ENCODE measurements at places on chromosomes 12 and 14.

DNA sequence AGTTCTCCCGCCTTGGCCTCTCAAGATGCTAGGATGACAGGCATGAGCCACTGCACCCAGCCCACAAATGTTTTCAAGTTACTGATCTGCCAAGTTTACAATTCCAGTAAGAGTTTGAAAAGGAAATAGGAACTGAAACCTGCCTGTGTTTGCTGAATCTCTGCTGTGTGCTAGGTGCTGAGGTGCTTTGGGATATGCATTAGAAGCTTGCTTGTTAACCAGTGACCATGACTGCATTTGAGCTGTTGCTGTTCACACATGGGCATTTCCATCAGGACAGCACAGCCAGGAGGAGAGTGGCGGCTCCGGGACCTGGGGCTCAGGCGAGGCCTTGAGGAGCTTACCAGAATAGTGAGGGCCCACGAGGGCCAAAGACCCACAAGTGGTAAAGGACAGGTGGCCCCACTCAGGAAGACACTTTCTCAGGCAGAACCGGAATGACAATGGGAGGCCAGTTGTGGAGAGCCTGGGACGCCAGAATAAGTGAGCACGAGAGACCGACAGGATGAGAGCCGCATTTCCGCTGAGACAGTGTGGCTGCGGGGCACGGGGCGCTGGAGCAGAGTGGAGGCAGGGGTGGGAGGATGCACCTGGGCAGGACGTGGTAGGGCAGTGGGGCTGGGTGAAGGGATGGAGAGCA lies 54.5 kb upstream of the MMP17 start:
- peak; percentile 20 for DNase-seq

DNA sequence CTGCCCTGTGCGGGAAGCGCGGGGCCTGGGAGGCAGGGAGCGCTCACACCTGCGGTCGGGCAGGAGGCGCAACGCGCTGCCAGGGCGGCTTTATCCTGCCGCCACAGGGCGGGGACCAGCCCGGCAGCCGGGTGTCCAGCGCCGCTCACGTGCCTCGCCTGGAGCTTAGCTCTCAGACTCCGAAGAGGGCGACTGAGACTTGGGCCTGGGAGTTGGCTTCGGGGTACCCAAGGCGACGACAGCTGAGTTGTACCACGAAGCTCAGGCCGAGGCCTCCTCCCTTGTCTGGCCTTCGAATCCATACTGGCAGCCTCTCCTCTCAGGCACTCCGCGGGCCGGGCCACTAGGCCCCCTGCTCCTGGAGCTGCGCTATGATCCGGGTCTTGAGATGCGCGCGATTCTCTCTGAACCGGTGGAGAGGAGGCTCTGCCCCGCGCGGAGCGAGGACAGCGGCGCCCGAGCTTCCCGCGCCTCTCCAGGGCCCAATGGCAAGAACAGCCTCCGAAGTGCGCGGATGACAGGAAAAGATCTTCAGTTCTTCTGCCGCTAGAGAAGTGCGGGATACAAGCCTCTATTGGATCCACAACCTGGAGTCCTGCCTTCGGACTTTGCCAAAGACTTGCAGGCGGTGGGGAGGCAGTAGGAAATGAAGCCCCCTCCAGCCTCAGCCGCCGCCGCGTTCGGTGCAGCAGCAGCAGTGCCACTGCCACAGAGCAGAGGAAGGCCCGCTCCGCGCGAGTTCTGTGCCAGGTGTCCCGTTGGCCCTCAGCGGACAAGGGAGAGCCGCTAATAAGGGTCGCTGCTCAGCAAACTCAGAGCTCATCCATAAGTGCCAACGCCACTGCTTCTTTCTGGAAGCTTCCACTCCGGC lies 6.8 kb downstream of the SIX1 start:
- DNase-seq, result no peak

GRCh38 chr12:85849344-85849743 lies 13.1 kb upstream of the RASSF9 start:
- DNase-seq, result no peak

DNA sequence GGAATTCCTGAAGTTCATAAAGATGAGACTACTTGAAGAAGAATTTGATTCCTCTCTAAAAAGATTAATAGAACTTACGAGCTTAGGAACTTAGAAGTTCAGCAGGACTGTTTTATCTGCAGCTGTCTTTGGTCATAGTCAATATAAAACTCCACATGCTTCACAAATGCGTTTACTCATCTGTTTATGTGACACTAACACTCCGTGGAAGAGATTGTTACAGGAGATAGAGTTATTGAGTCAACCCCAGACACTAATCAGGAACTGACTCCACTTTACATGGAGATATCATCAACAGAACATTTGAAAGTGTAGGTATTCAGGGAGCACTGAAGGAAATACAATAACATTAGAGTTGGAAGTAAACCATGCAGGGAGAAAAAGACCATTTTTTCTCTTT lies 92.8 kb downstream of the LRFN5 start:
- no peak for DNase-seq

DNA sequence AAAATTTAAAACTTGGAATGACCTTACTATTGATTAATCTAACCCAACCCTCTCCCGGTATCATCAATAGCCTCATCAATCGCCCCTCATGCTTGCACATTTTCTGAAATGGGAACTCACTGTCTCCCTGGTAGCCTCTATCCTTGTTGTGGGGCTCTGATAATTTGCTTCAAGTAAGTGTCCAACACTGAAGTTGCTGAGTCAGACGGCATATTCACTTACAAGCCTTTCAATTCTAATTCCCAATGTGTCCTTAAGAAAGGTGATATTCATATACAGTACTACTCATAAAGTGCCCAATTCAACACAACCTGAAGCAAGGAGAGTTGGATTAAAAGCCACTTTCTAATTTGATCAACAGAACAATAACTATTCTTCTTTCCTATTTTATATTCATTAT lies 1146.1 kb upstream of the TMEM132C start:
- DNase-seq, result no peak

GRCh38 chr12:85448548-85449139 lies 168.6 kb downstream of the ALX1 start:
- DNase-seq, result no peak

- DNase-seq, result no peak
Measured at GRCh38 chr12:10171973-10172728, at the start of gene OLR1. Gene OLR1 (minus strand): TSS chr12:10172132. CDS start chr12:10172077, 55 bp downstream.

DNA sequence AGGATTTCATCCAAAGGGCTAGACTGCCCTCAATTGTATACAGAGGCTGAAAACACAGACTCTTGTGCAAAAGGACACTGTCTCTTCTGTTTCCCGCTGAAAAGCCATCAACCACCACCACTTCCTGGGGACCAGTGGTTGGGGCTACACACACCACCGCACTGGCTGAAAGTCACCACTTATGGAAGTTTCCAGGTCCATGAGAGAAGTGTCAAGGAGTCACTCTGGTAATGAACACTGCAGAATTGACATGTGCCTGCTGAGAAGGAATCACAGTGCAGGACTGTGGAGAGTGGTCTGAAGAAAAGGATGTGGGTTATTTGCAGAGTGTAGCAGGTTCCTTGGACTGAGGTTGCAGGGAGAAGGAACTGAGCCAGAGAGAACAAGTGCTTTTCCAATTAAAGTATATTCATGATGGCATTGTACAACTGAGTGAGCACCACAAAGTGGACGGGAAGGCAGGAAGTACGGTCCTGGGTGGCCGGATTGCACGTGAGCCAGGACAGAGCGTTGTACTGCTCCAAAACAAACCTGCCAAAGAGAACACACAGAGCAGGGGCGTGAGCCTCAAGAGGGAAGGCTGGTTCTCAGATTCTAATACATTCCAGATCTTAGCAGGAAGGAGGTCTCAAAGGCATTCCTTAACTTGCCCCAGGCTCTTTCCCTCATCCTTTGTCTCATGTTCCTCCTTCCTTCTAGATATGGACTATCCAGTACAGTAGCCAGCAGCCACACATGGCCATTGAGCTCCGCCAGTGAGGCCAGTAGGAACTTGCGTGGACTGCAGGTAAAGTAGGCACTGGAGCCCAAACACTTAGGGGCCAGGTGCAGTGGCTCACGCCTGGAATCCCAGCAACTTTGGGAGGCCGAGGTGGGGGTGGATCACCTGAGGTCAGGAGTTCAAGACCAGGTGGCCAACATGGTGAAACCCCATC lies 316.4 kb downstream of the MED13L start:
- DNase-seq, result no peak

DNA sequence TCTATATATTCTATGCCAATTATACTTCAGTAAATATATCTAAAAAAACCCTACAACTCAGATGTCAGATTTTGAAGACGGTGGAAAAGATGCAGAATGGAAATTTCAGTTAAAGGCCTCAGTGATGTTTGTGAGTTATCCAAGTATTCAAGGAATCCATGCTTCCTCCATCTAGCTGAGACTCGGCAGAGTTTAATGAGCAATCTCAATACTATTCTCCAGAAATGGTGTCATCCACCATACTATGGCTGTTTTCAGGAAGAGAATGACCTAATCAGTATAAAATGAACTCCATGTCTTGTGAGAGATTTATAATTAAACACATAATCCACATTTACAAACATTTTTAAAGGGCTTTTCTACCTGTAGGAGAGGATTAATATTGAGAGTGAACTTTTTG lies 66.0 kb downstream of the KLHL28 start:
- DNase-seq, result no peak

- DNase-seq, result peak; percentile 22
Measured at GRCh38 chr14:81990312-81990761, 456.7 kb upstream of the SEL1L start.

DNA sequence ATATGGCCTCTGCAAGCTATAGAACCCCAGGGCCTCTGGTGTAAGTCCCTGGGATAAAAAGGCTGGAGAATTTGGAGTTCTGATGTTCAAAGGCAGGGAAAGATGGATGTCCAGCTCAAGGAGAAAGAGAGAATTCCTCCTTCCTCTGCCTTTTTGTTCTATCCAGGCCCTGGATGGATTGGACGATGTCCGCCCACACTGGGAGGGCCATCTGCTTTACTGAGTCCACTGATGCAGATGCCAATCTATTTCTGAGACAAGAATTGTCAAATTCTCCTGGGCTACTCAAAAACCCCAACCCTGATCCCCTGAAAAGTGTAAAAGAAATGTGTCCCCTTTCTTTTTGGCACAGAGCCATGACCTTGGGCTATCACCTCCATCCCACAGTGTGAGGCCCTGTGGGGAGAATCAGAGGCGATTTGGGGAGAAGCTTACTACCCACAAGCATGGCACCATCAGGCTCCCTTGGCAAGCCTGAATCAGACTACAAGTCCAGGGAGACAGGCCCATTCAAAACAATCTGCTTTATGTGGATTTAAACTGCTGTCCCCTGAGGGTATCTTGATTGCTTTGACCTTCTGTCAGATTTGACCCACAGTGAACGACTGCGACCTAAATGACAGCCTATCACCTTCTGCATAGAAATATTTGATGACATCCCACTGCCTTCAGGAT lies 334.0 kb downstream of the NUAK1 start:
- DNase-seq, result no peak

GRCh38 chr14:94680862-94681288 lies 68.7 kb downstream of the SERPINA3 start:
- DNase-seq, result no peak

- DNase-seq, result peak; percentile 68
Measured at GRCh38 chr12:47860279-47860841, 40.7 kb upstream of the HDAC7 start.

GRCh38 chr14:100488057-100488456 lies 99.2 kb downstream of the BEGAIN start:
- DNase-seq, result no peak

- no peak for DNase-seq
Measured at GRCh38 chr14:76324133-76324532, 51.8 kb upstream of the ESRRB start.

- DNase-seq, result no peak
Measured at GRCh38 chr12:3256103-3256631, 179.0 kb downstream of the TSPAN9 start.

DNA sequence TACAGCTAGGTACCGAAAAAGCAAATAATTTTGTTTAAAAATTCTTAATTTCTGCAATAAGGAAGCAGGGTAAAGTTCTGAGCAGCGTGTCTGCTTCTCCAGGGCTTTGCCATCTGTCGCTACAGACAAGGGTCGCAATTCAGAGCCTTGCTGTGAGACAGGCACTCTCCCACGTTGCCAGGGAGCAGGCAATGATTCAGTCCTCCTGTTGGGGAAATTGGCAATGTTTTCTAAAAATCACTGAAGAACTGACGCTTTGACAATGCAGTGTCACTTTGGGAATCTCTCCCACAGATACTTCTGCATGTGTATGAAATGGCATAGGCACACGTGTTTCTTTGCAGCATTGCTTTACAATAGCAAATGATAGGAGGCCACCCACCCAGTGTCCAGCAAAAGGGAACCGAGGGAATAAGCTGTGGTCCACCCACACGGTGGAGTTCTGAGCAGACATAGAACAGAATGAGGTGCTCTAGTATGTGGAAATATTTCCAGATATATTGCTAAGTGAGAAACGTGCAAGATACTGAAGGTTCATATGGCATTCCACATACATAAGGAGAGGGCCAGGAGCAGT lies 16.0 kb upstream of the HIP1R start:
- DNase-seq, result no peak

DNA sequence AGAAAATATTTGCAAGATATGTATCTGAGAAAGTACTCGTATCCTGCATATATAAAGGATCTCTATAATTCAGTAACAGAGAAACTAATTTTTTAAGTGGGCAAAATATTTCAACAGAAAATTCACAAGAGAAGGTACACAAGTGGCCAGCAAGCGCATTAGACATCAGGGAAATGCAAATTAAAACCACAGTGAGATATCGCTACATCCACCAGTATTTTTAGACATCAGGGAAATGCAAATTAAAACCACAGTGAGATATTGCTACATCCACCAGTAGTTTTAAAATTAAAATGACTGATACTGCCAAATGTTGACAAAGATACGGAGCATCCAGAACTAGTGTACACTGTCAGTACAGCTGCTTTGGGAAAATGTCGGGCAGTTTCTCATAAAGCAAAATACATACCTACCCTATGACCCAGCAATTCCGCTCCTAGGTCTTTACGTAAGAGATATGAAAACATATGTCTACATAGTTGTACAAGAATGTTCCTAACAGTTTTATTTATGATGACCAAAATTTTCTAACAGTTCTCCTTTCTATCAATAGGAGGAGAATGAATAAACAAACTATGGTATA lies 2.8 kb upstream of the KCNK13 start:
- no peak for DNase-seq

DNA sequence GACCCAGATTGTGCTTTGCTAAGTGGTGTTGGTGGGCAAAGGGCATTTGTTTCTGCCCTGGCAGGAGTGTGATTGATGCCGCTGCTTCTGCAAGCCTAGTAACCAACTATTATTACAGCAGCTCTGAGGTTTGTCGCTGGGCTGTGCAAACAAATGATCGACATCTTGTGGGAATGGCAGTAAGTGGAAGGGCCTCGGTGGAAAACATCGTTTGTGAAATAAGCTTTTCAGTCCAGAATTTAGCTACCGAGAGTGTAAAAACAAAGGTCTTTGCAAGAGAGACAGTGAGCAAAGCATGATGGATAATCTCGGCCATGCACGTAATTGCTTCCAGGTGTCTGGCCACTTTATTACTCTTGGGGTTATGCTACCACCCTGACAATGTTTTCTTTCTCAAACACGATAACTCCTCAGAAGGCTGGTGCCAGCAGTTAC lies 397.7 kb upstream of the PRICKLE1 start:
- DNase-seq, result no peak
